ENCODE measurements at places on chromosomes 7 and 10.

DNA sequence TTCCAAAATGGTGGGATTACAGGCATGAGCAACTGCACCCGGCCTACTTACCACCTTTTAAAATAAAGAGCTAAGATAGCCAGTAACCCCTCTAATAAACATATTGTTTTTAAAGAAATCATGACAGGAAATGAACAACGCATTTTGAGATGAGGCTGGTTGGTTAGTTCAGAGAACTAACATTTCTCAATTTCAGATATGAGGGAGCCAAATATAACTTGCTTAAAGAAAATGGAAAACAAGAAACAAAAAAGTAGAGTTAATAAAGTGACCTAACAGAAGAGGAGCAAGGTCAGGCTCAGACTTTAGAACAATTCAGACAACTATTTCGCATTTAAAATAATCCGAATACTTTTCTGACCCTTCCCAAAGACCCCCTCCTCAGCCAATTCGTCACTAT is 254.9 kb upstream of the PHF14 start:
- no peak for DNase-seq

GRCh38 chr10:631266-631665 is 58.2 kb downstream of the DIP2C start:
- no peak for DNase-seq

DNA sequence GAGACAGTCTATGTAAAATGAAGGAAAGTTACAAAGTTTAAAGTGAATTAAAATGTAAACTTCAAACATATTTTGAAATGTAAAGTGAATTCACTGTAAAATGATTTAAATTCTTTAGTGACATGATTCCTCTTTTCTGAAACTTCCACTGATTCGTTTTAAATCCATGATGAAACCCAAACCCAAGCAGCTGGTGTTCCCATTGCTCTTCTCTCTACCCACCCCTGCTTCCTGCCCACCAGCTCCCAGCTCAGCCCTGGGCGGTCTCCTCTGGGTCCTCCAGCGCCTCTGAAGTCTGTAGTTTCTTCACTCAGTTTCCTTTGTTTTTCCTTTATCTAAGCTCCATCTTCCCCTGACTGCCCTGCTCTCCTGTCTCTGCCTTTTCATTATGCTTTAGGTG is 175.9 kb downstream of the SNX10 start:
- DNase-seq: no peak

- DNase-seq: no peak
Measured at GRCh38 chr7:132402096-132402495, 174.2 kb downstream of the PLXNA4 start.
